Neural crest cell (in vitro differentiated cells): ENCODE measurements at places on chromosomes 3 and 15.

GRCh38 chr3:131608296-131608695, 105.5 kb upstream of the MRPL3 start:
- no peak overlapping the region for H3K4me3 ChIP-seq
- H3K27ac ChIP-seq: no peak overlapping the region
- no peaks in the 10 kb centered on the region for H3K36me3 ChIP-seq
- peaks cover 7% of the 10 kb centered on the region for H3K27me3 ChIP-seq
- H3K4me1 ChIP-seq: no peaks in the 10 kb centered on the region

DNA sequence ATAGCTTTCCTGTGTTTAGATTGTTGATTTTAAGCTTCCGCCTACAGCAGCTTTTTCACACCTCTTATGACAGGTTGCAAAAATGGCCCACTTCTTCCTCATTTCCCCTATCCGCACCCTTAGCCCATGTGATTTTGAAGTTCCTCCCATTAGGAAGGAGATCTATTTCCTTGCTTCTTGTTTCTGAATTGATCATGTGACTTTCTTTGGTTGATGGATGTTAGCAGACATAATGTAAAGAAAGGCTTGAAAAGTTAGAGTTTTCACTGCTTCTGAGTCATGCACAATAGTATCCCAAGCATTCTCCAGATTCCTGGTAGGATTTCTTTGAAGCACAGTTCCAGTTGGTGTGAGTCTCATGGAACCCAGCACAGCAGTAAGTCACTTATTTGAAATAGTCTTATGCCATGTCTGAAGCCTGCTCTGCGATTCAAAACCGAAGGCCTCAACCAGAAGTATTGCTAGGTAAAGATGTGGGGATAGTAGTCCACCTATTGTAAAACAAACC, 76.6 kb downstream of the EDEM1 start:
- no peak overlapping the region for H3K4me3 ChIP-seq
- no peaks in the 10 kb centered on the region for H3K36me3 ChIP-seq
- peaks cover 5% of the 10 kb centered on the region for H3K4me1 ChIP-seq
- DNase-seq: no peak

- no peak for DNase-seq
- H3K4me3 ChIP-seq: no peak overlapping the region
- H3K27ac ChIP-seq: no peak overlapping the region
- H3K27me3 ChIP-seq: peaks cover 4% of the 10 kb centered on the region
- peaks cover 8% of the 10 kb centered on the region for H3K4me1 ChIP-seq
These were observed 23.8 kb upstream of the ZNF148 start for GRCh38 chr3:125398952-125399351.

GRCh38 chr15:66440501-66440900, 53.8 kb downstream of the MAP2K1 start:
- H3K4me1 ChIP-seq: peaks cover 10% of the 10 kb centered on the region
- peaks cover 14% of the 10 kb centered on the region for H3K36me3 ChIP-seq
- DNase-seq: no peak

DNA sequence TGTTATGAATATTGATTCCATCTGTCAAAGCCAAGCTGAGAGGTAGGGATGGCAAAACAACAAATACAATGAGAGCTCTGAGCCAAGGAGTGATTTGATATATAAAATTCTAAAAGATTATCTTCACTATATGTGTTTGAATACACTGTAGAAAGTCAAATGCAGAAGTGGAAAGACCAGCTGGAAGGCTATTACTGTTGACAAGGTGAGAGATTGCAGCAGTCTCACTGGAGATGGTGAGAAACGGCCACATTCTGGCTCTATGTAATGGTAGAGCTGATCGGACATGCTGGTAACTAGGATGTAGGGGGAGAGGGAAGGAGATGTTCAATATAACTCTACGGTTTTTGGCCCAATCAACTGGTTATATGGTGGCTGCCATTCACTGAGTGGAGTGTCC, 434.2 kb upstream of the SUCLG2 start:
- no peak for DNase-seq
- H3K27ac ChIP-seq: no peak overlapping the region
- no peaks in the 10 kb centered on the region for H3K36me3 ChIP-seq
- no peaks in the 10 kb centered on the region for H3K27me3 ChIP-seq
- no peak overlapping the region for H3K4me3 ChIP-seq
- no peaks in the 10 kb centered on the region for H3K4me1 ChIP-seq

DNA sequence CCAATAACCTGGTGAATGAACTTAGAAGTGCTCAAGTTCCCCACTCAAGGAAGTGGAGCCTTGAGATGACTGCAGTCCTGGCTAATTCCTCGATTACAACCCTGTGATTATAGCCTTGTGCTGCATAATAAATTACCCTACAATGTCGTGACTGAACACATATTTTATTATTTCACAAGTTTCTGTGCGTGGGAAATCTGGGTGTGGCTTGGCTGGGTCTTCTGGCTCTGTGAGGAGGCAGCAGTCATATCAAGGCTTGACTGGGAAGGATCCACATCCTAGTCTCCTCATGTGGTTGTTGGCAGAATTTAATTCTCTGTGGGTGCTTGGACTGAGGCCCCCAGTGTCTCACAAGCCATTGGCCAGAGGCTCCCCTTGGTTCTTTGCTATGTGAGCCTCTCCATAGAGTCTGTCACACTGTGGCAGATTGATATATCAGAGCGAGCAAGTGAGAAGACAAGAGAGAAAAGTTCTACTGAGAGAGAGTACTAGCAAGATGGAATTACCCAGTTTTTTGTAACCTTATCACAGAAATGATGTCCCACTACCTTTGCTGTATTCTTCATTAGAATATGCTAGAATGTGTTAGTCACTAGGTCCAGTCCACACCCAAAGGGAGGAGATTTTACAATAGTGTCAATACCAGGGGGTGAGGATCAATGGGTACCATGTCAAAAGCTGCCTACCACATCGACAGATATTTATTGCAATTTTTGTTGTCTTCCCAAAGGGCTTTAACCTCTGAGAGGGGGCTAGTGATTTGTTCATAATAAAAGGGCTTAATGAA, 102.8 kb upstream of the TBC1D5 start:
- peaks cover 3% of the 10 kb centered on the region for H3K4me1 ChIP-seq
- H3K27ac ChIP-seq: no peak overlapping the region
- peaks cover 4% of the 10 kb centered on the region for H3K36me3 ChIP-seq
- no peak overlapping the region for H3K4me3 ChIP-seq

- H3K27me3 ChIP-seq: no peaks in the 10 kb centered on the region
- no peak overlapping the region for H3K27ac ChIP-seq
- DNase-seq: no peak
- no peaks in the 10 kb centered on the region for H3K4me1 ChIP-seq
These were observed 39.7 kb upstream of the MLF1 start for GRCh38 chr3:158531334-158531733.

- no peaks in the 10 kb centered on the region for H3K36me3 ChIP-seq
- H3K4me3 ChIP-seq: no peak overlapping the region
- peaks cover 64% of the 10 kb centered on the region for H3K4me1 ChIP-seq
These were observed 172.5 kb upstream of the TLE3 start for GRCh38 chr15:70269991-70270751.
